ENCODE measurements at places on chromosomes 2 and 18.

GRCh38 chr2:234204480-234204879 is 154.0 kb downstream of the SPP2 start:
- no peak for DNase-seq

DNA sequence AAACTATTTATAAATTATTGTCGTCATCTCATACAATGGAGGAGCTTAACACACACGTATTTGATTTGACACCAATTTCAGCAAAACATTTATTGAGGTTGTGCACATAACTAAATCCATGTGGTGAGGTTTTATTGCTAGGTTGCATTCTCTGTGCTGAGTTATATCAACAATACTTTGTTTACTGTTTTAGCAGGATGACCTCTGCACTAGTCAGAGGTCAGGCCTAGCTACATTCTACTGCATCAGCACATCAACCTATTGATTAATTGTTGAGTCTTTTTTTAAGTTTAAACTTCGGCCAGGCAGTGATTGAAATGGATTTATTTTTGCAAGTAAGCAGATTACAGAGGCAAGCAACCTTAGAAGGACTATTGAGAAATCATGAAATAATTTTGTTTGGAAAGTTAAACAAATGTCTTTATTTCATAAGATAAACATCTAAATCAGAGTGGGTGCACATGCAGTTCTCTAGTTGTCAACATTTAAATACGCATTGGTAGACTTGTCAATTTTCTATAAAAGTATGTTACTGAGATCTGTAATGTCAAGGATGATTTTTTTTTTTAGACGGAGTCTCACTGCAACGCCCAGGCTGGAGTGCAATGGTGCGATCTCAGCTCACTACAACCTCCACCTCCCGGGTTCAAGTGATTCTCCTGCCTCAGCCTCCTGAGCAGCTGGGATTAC is 75.2 kb upstream of the CD28 start:
- no peak for DNase-seq

DNA sequence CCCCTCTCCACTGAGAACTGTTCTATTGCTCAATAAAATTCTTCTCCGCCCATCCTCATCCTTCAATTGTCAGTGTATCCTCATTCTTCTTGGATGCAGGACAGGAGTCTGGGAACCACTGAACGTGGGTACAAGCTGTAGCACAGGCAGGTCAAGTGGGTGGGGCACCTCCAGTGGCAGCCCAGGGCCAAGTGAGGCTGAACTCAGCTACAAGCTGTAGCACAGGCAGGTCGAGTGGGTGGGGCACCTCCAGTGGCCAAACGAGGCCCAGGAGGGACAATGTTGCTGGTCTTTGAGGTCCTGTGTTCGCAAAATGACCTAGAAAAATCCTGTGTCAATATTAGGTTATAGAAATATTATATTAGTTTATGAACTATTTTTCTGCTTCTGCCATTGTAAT is 352.0 kb downstream of the TMX3 start:
- no peak for DNase-seq

GRCh38 chr2:67954093-67954748 is 108.6 kb downstream of the C1D start:
- DNase-seq = no peak

DNA sequence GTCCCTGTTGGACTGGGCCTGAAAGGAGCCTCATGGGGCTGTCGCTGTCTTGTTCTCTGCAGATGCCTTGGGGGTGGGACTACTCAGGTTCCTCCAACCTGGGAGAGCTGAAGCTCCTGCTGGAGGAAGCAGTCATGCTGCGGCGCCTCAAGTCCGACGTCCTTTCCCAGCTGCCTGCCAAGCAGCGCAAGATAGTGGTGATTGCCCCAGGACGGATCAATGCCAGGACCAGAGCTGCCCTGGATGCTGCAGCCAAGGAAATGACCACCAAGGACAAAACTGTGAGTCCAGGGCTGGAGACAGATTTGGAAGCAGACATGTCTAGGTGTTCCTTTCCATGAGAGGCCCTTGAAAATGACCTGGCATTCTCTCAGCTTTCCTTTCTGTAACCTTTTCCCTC is 38.5 kb downstream of the SMARCAL1 start:
- DNase-seq = no peak

All from stimulated activated CD8-positive, alpha-beta memory T cell treated with anti-CD3 and anti-CD28 coated beads, Interleukin-4, amount 100 ng/mL, for 1 hour (primary cell).